SK-N-SH treated with all-trans-retinoic acid at 6 μM for 48 hours (cell line): ENCODE measurements at places on chromosomes 6 and 20.

DNA sequence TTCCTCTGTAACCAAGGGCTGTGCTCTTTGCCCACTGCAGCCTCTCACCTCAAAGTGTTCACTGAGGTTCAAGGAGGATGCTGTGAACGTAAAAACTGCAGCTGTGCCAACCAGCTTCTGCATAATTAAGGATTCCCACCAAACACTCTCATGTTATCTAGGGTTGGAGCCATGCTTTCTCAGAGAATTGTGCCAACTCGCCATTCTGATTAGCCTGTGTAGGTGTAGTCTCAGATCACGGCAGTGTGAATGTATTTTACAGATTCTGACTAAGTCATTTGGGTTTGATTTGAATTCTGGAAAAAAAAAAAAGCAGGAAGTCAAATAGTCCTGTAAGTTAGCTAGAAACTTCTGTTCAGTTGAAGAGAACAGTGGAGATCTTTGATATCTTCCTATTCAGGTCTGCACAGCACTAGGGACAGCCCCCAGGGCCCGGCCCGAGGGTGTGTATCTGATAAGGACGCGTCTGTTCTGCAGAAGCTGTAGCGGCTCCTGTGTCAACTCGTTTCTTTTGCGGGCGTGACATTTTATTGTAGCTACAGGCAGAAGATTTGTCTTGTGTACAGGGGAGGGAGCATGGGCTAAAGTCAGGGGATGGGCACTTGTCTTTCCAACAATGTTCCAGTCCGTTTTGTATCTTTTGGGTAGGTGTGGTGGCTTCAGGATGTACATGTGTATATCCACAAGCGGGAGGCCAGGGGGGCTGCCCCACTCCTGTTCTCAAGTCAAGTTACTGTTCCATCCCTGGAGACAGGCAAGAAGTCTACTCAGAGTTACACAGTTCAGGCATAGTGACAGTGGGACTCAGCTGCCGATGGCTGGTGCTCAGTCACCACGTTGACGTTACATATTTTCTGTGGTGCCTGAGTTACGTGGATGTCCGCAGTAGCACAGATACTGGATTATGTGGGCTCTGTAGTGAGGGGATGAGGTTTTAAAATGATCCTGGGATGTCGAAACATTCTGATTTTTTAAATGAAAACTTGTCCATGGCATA is 12.4 kb downstream of the IRF4 start:
- no peak for ATAC-seq

DNA sequence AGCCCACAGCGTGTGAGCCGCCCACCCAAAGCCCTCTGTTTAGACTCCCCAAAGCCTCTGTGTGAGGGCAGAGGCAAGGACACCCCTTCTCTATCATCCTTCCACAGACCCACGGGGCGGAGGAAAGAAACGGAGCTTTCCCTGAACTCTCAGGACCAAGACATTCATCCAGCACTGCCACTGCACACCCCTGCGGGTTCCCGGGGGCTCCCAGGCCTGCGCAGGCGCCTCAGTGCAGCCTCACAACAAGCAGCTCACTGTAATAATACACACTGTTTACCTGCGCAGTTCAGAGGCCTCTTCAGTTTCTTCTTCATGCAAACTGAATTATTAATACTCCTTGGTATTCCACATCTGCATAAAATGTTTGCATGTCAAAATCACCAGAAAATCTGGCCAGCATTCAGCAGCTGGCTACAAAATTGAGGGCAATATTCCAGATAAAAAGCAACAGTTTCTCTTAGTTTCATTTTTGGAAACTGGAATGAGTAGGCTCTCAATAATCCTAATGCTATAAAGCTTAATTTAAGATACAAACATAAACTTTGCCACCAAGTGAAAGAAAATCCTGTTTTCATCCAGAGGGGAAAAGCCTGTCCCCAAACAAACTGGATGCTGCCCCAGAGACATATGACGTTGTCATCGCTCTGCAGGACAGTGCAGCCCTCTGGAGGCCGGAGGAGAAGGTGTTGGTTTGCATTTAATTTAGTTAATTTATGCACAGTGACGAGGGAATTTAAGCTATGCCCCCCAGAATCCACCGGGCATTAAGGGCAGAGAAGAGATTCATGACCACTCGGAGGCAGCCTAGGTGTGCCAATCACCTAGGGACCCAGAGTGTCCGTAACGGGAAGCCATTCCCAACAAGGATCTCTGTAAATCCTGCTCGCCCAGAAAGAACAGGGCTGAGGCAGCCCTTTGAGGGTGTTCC is 45.3 kb downstream of the NINL start:
- ATAC-seq = no peak

- peak; percentile 71 for ATAC-seq
These were observed 29.4 kb downstream of the LRP11 start for GRCh38 chr6:149834513-149835481.

GRCh38 chr20:38032585-38033329 is 499 bp downstream of the TTI1 start:
- ATAC-seq = peak; percentile 50

GRCh38 chr6:137970368-137970767 is 103.3 kb downstream of the TNFAIP3 start:
- ATAC-seq = no peak

DNA sequence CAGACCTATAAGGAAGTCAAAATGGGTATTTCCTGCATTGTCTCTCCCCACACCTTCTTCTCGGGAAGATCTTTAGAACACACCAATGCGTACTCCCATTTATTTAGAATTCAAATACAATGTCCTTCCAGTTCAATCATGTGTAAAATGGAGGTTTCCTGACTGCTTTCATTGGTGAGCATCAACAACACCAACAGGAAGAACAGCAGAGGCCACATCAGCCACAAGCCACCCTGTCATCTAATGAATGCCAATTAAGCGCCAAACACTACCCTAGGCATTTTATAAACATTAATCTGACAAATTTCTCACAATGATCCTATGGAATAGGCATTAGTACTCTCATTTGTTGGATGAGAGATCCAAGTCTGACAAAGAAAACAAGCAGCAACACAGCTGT is 68.4 kb upstream of the SMLR1 start:
- no peak for ATAC-seq

GRCh38 chr6:48212501-48212900 is 101.5 kb upstream of the PTCHD4 start:
- ATAC-seq = no peak

DNA sequence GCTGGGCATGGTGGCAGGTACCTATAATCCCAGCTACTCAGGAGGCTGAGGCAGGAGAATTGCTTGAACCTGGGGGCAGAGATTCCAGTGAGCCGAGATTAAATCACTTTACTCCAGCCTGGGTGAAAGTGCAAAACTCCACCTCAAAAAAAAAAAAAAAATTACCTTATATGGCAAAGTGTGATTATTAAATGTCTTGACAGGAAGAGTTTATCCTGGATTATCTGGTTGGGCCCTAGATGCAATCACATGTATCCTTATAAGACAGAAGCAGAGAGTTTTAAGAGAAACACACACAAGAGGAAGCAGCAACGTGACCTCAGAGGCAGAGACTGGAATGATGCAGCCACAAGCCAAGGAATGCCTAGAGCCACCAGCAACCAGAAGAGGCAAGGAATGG is 11.0 kb downstream of the ADA start:
- no peak for ATAC-seq

DNA sequence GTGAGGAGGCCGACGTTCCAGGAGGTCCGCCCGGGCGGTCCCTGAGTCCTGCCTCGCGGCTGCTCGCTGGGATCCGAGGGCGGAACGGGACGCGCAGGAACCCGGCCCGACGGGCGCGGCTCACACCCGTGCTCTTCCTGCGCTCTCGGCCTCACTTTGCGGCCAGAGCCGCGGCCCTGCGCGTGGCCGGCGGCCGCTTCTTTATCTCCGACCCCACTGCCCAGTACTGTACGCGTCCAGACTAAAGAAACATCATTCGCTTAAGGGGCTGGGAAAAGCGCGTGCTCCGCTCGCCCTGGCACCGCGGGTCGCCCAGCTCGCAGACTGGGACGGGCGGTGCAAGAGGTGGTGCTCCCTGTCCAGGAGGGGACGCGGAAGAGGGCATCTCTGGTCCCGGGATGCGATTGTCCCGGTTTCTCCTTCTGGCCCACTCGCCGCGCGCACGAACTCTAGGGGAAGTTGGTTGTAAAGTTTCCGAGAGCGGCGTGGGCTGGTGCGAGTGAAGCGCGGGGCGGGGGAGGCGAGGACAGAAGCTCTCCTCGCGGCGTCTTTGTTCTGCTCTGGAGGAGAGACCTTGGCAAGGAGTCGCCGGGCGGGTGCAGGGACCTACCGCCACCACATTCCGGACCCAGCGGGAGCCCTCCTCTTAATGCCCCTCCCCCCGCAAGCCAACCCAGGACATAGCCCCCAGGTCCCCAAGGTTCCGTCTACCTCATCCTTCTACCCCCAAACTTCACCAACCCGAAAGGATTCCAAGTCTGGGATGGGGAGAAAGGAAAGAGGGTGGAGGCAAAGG is 71.0 kb downstream of the SOX4 start:
- no peak for ATAC-seq

DNA sequence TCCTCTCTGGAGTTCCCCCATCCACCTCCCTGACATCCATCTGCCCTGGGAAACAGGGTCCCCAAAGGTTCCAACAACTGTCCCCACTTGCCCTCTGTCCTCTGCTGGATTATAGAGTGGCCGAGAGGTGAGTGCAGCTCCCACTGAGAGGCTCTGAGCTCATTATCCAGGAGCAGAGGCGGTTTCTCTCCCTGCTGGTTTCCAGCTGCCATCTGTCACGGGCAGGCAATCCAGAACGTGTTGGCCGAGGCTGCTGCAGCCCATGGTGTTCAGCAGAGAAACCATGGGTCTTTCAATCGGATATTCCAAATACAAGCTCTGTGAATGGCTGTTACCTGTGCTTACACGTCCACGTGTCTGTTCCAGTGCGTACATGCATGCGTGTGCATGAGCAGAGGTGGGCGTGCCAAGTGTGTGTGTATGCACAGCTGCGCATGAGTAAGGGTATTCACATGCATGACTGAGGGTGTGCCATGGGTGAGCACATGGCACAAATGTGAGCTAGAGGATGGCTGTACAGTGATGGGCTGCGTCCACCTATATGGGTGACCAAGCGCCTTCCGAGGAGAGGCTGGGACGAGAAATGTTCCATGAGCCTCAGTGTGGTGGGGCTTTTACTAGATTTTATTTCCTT is 183.7 kb upstream of the PMEPA1 start:
- no peak for ATAC-seq

DNA sequence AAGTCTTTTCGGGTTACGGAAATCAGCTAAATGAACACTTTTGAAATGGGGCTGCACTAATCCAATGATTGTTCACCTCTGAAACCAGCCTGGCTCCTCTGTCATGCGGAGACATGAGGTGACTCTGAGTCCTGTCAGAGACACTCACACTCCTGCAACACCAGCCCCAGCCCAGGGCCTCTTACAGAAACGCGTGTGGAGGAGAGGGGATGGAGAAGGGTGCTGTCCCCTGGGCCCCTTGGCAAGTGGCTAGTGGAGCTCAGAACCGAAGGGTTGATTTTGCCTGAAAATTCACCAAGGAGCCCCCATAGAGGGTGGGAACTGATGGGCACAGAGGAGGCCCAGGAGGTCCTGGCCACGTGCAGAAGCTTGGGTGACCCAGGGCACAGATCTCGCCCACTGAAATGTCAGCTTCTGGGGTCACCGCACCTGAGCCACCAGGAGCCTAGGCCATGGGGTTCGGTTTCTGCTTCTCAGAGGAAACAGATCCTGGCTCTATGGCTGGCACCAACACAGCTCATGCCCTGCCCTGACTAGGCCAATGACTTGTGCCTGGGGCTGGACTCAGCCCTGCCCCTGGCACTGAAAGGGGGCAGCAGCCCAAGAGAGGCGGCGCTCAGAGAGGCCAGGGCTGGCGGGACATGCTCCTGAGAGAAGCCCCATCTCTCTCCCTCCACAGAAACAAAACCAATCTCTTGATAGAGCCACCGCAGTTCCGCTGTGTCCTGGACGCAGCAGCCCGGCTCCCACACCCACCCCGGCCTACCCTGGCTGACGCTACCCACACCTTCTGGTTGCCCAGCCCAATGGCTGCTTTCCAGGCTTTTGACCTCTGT is 144.7 kb downstream of the ERMARD start:
- ATAC-seq = no peak

DNA sequence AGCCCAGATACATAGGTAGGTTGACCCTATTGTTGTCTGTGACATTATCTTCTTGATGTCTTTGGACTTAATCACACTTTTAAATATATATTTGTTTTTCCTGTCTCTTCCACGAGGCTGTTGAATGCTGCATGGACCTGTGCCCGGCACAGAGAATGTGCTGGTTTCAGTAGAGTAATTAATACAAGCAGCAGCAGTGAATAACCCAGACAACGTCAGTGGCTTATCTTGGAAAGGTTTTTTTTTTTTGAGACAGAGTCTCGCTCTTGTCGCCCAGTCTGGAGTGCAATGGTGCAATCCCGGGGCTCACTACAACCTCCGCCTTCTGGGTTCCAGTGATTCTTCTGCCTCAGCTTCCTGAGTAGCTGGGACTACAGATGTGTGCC is 108.2 kb downstream of the CDH26 start:
- ATAC-seq = no peak
